Heart right ventricle (tissue), 16 donors: ENCODE measurements at places on chromosomes 3 and 15. TPM values are rescaled to one million over a fixed set of nuclear protein-coding genes. Genes with fewer than 3 reads are reported as not detected.

Gene KBTBD12
- 45.9 TPM for total RNA-seq

Gene RNU6-1
- not detected for total RNA-seq

Gene FANCD2OS
- total RNA-seq: not detected

DNA sequence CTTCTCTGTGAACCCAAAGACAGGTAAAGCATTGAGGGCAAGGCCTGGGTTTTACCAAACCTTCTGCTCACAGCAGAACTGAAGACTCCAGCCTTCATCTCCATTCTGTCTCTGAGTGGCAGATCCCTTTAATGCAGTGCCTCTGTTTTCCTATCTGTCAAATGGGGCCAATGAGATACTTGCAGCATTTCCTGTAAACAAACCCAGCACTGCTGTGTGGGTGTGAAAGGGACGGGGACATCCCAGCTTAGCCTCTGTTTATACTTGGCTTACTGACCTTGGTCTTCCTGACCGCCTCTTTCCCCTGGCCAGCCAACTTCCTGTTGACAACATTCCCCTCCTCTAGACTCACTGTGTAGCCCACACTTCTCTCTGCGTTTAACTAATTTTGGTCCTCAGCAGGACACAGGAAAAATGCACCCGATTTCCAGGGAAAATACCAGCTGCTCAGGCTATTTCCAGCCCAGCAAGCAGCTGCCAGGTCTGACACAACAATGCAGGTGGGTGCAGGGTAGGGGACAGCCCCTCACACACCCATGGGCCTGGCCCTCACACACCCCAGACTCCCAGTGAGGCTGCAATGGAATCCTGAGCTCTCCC, 105.9 kb upstream of the HERC1 start:
- peak; percentile 32 for DNase-seq

DNA sequence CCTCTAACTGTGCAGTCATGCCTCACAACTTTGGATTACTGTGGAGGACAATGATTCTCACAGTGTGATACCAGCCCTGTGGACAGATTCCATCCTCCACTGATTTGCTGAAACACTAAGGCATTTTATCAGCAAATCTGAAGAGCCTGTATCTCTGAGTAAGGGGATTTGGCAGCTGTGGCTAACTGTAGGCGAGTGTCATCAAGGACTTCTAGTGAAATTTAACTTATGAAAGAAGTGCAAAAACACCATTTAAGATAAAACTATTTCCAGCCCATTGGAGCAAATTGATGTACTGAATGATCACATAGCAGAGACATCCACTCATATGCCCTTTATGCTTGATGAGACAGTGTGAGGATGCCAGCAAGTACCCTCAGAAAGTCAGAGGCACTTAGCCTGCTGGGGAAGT, 13.9 kb upstream of the TMPRSS7 start:
- no peak for DNase-seq

DNA sequence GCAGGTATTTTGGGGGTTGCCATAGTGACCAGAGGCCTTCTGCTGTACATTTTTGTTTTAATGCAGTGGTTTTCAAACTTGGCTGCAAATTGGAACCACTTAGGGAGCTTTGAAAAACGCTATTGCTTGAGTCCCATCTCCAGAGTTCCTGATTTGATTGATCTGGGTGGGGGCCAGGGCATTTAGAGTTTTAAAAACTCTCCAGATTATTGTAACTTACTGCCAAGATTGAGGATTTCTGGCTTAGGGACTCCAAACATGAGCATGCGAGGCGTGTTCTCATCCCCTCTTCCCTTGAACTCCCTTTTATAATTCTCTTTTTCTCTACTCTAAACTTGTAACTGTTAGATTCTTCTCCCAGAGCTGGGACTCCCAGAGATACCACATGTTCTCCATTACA, 340.8 kb upstream of the SUCLG2 start:
- no peak for DNase-seq

DNA sequence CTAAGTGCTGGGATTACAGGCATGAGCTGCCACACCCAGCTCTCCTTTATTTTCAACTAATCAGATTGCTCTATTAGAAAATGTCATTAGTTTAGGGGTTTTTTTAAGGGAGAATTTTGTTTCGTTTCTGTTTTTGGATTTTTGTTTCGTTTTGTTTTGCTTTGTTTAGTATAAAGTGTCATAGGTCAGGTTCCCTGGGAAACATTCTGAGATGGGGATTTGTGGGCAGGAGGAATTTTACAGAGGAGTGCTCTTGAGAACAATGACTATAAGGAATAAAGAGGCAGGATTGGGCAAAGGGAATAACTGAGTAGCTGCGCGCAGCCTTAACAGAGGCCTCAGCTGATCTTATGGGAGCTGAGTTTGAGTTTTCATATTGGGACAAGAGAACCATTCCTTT, 86.8 kb upstream of the NR2F2 start:
- no peak for DNase-seq

GRCh38 chr15:78069052-78069414, 8.5 kb downstream of the TBC1D2B start:
- no peak for DNase-seq
